Regular cardiac myocyte (primary cell): ENCODE measurements at places on chromosomes 6 and 20. TPM values are rescaled to one million over a fixed set of nuclear protein-coding genes. Genes with fewer than 3 reads are reported as not detected.

MRPS18A gene
- 27.3 and 43.5 TPM in 2 replicates for total RNA-seq

AIF1 gene
- not detected in 2 replicates for total RNA-seq

SLC17A9 gene
- 7.9 and 21.9 TPM in 2 replicates for total RNA-seq

ME1 gene
- total RNA-seq, result 9.9 and 11.3 TPM in 2 replicates

DSP gene
- total RNA-seq, result 17.4 and 27.3 TPM in 2 replicates

LY86 gene
- not detected in 2 replicates for total RNA-seq

SOX4 gene
- total RNA-seq, result 16.1 TPM in 2 replicates

FAM210B gene
- 31.4 and 42.0 TPM in 2 replicates for total RNA-seq

TJAP1 gene
- total RNA-seq, result 7.6 and 9.0 TPM in 2 replicates

GPX6 gene
- not detected in 2 replicates for total RNA-seq
